ENCODE measurements at places on chromosomes 12 and 14. TPM values are rescaled to one million over a fixed set of nuclear protein-coding genes. Genes with fewer than 3 reads are reported as not detected.

The KLRC2 gene
- not detected for total RNA-seq

The SDS gene
- not detected for total RNA-seq

The BCL11B gene
- not detected for total RNA-seq

The OR4N5 gene
- total RNA-seq = not detected

The NTF3 gene
- not detected for total RNA-seq

The OAS2 gene
- total RNA-seq = 80.4 TPM

The KRT73 gene
- not detected for total RNA-seq

The COX14 gene
- total RNA-seq = 73.2 TPM

The SLC25A3 gene
- total RNA-seq = 417 TPM

The CFAP251 gene
- 13.5 TPM for total RNA-seq

The KLHL33 gene
- not detected for total RNA-seq

The ZDHHC22 gene
- not detected for total RNA-seq

The CYP46A1 gene
- total RNA-seq = 0.12 TPM

The STRAP gene
- 99.8 TPM for total RNA-seq

The DIO2 gene
- not detected for total RNA-seq

The SNRPF gene
- 9.4 TPM for total RNA-seq

The LUM gene
- total RNA-seq = 0.73 TPM

The GPR68 gene
- 3.7 TPM for total RNA-seq

The PTPN6 gene
- total RNA-seq = 0.29 TPM

The OTOGL gene
- total RNA-seq = 0.10 TPM

The RNF31 gene
- total RNA-seq = 77.5 TPM

The ERBB3 gene
- 0.53 TPM for total RNA-seq

The TEAD4 gene
- 47.5 TPM for total RNA-seq

The PMCH gene
- total RNA-seq = not detected

The STX2 gene
- 35.1 TPM for total RNA-seq

The FGF6 gene
- total RNA-seq = not detected

The IL26 gene
- not detected for total RNA-seq

The KIF26A gene
- total RNA-seq = 8.0 TPM

The PLEKHG7 gene
- not detected for total RNA-seq

The TBC1D30 gene
- 13.8 TPM for total RNA-seq

The CCNB1IP1 gene
- 20.7 TPM for total RNA-seq

The RFX4 gene
- total RNA-seq = not detected

The GRIP1 gene
- 0.39 TPM for total RNA-seq

The PSMB11 gene
- total RNA-seq = not detected

The LMO3 gene
- total RNA-seq = not detected

The TMEM30B gene
- 0.34 TPM for total RNA-seq

The FGFR1OP2 gene
- 34.1 TPM for total RNA-seq

The BRMS1L gene
- 5.3 TPM for total RNA-seq

The EEA1 gene
- total RNA-seq = 25.1 TPM

The FAM90A1 gene
- not detected for total RNA-seq

The L2HGDH gene
- total RNA-seq = 8.9 TPM

The MDGA2 gene
- 0.12 TPM for total RNA-seq

The TBK1 gene
- 35.2 TPM for total RNA-seq

The TSPAN11 gene
- 31.1 TPM for total RNA-seq

The RPL10L gene
- not detected for total RNA-seq

The KRT75 gene
- total RNA-seq = not detected

The CHGA gene
- total RNA-seq = 0.29 TPM

Measured in glomerular endothelial cell (primary cell).